ENCODE measurements at places on chromosomes 7 and 10.

DNA sequence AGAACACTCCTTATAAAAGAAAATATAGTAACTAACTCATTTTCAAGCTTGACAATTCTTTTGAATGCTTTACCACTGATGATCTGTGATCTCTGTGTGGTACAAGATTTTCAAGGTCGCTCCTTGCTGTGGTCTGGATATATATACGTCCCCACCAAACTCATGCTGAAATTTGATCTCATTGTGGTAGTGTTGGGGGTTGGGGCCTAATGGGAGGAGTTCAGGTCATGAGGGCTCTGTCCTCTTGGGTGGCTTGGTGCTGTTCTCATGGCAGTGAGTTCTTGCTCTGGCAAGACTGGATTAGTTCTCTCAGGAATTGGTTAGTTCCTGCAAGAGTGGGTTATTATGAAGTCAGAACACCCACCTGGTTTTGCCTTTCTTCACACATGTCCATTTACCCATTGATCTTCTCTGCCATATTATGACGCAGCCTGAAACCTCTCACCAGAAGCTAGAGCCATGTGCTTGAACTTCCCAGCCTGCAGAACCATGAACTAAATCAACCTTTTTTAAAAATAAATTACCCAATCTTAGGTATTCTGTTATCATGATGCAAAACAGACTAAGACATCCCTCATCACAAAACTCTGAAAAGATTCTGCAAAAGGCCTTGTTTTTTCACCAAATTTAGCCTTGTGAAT, 8.3 kb upstream of the EDRF1 start:
- DNase-seq: no peak

DNA sequence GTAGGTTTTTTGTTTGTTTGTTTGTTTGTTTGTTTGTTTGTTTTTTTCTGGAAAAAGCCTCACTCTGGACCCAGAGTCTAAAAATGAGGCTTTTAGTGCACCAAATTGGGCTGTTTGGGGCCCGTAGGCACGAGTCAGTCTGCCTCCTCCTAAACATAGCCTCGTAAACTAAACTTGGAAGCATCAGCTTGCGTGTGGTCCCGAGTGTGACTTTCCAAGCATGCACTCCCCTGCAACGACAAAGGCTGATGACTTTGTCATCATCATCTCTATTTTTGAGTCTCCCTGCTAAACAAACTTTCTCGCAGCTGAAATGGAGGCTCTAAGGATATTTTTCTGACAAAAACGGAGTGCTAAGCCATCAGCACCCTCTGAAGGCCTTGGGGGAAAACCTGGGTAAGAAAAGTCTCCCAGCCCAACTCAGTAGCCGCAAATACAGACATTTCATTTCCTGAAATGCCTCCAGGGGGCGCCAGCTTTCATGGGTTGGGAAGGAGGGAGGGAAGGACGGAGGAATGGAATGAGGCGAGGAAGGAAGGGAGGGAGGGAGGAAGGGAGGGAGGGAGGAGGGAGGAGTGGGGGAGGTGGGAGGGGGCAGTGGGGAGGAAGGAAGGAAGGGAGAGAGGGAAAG, 245.9 kb downstream of the KCNMA1 start:
- DNase-seq: no peak

- no peak for DNase-seq
These were observed 443.0 kb upstream of the MGMT start for GRCh38 chr10:129024046-129024445.

- no peak for DNase-seq
These were observed 95.1 kb downstream of the EGFR start for GRCh38 chr7:55113760-55114540.

DNA sequence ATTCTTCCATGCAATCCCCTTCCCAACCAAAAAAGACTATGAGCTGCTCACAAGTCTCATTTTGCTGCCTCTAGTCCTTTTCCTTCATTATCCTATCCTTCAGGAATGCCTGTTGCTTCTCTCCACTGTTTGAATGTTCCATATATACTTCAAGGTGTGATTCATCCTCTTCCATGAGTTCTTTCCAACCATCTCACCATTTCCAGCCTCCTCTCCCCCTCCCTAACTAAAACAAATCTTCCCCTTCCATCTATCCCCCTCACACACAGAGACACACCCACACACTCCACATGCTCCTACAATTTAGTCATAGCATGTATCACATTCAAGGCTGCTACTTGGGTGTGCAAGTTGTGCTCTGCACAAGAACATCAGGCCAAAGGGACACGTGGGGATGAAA, 254.3 kb downstream of the DYNC1I1 start:
- no peak for DNase-seq

GRCh38 chr7:38846280-38846679, 62.7 kb downstream of the VPS41 start:
- DNase-seq: no peak

GRCh38 chr7:99631295-99632109, 14.8 kb downstream of the ZSCAN25 start:
- DNase-seq: no peak

- no peak for DNase-seq
These were observed 94.8 kb downstream of the POLL start for GRCh38 chr10:101493249-101493648.

DNA sequence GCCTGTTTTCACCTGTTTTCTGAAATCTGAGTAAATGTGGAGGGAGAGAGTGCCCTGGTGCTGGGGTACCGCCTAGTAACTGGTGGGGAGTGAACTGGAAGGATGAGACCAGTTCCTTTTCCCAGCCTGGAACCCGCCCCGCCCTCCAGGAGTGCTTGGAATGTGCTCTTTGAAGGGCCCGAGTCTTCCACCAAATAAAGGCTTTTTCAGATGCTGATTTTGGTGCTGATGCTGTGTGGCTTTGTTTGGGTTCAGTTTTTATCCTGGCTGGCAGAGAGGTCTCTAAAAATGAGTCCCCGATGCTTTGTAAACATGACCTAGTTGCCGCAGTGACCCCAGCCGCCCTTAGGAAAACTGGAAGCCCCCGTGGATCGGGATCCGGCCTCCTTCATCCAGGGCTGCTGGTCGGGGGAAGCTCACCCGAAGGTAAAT, 25.9 kb downstream of the FOXK1 start:
- DNase-seq: no peak

GRCh38 chr7:12771378-12771877, 84.0 kb downstream of the ARL4A start:
- no peak for DNase-seq

All from stimulated activated CD4-positive, alpha-beta T cell treated with anti-CD3 and anti-CD28 coated beads, Interleukin-4, amount 100 ng/mL, for 1 hour (primary cell).